ENCODE measurements at places on chromosomes 7 and 10. TPM values are rescaled to one million over a fixed set of nuclear protein-coding genes. Genes with fewer than 3 reads are reported as not detected.

DNA sequence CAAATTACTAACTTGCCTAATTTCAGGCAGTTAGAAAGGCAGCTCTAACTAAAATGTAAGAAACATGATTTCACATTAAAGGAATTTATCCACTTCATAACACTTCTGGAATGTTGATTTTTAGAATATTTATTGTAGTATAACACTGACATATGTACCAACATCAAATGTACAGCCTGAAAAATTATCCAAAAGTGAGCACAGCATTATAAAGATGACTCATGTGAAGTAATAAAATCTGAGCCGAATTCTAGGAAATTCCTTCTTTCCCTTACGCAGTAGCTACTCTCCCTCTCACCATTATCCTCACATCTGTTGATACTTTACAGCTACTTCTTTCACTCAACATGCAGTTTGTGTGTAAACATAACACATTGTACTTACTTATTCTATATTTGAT lies 610.6 kb downstream of the ZWINT start:
- DNase-seq, result no peak

DNA sequence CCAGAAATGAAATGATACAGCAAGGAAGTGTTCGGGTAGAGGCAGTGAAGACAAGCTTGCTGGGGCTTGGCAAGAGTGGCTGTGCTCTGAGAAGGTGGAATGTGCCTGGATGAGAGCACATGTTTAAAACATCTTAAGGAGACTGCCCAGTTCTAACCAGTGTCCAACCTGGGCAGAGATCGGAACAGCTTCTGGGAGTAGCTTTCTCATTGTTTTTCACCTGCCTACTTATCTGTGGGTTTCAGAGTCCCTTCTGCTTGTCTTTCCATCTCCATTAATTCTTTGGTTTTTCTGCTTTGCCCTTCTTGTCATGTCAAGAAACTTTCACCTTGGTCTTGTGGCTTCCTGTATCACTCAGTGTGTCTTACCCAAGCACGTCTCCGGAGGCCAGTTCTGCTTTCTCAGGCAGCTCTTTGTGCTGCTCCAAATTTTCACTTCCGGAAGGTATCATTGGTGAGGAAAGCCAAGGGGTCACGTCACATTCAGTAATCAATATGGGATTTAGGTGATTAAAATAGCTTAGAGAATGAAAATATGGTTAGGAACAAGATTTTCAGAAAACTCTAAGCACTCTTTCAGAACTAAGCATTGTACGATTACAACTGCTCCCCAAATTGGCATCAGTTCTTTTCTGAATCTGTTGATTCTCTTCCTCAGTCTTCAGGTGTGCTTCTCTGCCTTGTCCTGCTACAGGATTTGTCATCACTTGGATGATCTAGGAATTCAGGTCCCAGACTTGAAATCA lies 5.5 kb upstream of the LAMB4 start:
- DNase-seq, result no peak

- peak; percentile 34 for DNase-seq
Observed at GRCh38 chr7:128407751-128408708, 1.8 kb downstream of the IMPDH1 start.

GRCh38 chr7:45586542-45587520 lies 12.7 kb downstream of the ADCY1 start:
- DNase-seq, result no peak

- DNase-seq, result no peak
Observed at GRCh38 chr7:11655163-11655562, 176.8 kb downstream of the THSD7A start.

Gene CALML5
- not detected for polyA plus RNA-seq

Gene LRMDA
- 0.37 TPM for polyA plus RNA-seq
